Cerebellar nuclear complex (tissue), 1 donor: ENCODE measurements at places on chromosomes 3 and 15.

DNA sequence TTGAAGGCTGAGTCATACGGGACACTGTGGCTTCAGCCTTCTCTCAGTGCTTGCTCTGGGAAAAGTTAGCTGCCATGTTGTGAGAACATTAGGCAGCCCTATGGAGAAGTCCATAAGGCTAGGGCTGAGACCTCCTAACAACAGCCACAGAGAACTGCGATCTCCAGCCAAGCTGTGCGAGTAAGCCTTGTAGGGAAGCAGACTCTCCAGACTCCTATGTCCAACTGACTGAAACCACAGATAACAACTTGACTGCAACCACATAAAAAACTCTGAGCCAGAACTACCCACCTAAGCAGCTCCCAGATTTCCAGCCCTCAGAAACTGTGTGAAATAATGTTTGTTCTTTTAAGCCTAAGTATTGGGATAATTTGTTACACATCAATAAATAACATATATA, 40.7 kb downstream of the DENND6A start:
- no peak for DNase-seq

DNA sequence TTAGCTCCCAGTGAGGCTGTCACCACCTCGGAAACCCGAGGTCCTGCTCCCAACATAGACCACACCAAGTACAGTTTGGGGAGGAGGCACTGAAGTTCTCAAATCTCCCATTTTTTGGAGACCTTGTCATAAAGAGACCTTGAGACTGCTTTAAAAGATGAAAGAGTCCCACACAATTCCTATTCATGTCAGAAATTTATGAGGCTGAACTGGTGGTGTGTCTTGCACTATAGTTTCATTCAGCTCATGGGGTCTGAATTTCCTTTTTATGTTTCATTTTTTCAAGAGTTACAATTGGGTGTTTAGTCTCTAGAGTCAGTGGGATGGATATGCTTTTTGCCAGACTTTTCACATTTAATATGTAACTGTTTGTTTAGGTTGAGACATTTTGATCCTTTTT, 318.1 kb upstream of the LRRFIP2 start:
- DNase-seq, result no peak

- DNase-seq, result no peak
Measured at GRCh38 chr15:42157981-42158765, 1.7 kb upstream of the PLA2G4F start.

GRCh38 chr3:160115387-160115786, 109.8 kb upstream of the C3orf80 start:
- no peak for DNase-seq

DNA sequence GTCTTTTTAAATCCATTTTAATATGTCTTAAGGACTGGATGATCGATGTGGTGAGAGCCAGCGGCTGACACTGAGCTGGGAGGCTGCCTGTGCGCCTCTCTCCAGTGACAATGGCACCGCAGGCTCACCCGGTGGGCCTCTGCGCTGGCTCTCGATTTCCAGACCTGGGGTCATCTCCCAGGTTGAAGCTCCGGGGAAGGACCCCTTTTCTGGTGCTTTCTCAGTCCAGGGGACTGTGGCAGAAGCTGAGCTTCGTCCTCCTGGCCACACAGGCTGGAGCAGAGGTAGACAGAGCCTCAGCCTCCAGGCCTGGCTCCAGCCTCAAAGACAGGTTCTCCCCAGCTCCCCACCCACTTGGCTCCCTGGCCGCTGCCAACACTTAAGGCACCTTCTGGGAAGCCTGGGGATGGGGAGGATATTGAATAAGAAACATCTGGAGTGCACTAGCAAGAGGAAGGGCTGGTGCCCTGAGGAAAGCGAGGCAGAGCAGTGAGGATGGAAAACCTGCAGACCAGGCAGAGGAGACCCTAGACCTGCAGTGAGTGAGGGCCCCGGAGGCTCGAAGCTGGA, 154.2 kb upstream of the SMAD3 start:
- DNase-seq, result no peak

DNA sequence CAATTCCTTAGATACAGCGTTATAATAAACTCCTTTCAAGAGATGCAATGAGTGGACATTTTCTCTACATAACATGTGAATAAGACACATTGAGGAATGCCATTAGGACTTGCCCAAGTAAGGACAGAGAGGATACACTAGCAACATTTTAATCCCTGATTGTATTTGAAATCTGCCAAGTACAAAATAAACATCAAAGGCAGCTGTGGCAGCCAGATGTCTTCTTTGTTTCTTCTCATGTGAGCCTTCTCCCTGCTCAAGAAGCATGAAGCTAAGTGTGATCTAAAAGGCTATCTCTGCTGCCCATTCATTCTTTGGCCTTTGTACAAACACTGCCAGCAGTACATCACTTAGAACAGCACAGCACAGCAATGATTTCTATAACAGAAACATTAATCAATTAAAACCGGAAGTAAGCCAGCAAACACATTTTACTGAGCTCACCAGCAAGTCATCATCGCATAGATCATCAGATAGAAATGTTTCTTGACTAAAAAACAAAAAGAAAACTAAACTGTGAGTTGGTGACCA, 364.0 kb downstream of the CNTN6 start:
- no peak for DNase-seq

GRCh38 chr3:52120556-52121463, 33.4 kb downstream of the POC1A start:
- no peak for DNase-seq
